ENCODE measurements at places on chromosomes 3 and 15.

- DNase-seq, result no peak
These were observed 53.6 kb downstream of the ABHD2 start for GRCh38 chr15:89141885-89142284.

DNA sequence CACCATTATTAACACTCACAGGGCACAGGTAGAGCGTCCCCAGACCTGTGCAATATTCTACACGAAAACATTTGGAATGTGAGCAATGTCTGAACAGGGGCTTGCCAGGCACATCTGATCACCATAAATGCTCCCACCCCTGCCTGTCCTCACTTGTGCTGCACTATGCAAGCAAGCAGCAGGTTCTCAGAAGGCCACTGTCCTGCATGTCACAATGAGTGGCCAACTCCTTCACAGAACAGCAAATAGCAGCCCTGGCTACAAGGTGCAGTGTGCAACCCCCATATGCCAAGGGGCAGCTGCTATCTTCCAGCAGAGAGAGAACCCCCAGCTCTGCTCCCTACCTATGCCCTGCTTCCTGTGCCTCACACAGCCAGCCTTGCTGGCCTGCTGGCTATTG lies 32.6 kb downstream of the SEC22C start:
- DNase-seq, result no peak

- peak; percentile 83 for DNase-seq
These were observed 124.1 kb upstream of the MME start for GRCh38 chr3:154955907-154956533.

DNA sequence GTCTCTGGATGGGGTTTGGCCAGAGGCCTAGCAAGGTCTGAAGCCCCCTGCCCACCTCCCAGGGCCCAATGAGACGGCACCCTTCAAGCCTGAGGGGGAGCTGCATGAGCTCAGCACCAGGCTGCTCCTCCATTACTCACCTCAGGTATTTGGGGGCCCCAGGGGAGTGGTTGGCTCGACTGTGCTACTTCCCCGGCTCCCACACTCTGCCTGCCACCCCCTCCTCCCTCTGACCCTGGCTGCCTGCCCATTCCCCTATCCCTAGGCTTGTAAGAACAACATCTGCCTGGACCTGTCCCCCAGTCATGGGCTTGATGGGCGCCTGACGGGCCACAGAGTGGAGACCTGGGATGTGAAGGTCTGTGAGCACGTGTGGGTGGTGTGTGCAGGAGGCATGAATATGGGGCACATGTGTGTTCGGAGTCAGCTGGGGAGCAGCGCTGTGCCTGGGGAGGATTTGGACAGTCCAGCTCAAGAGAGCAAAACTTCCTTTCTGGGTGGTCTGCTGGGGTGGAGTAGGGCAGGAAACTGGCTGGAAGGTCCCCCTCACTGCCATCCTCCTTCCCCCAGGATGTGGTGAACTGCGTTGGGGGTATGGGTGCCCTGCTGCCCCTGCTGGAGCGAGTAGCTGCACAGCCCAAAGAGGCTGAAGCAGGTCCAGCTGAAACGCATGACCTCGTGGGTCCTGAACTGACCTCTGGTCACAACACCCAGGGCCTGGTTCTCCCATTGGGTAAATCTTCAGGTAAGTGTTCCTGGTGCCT lies 17.4 kb downstream of the NBEAL2 start:
- DNase-seq, result no peak

DNA sequence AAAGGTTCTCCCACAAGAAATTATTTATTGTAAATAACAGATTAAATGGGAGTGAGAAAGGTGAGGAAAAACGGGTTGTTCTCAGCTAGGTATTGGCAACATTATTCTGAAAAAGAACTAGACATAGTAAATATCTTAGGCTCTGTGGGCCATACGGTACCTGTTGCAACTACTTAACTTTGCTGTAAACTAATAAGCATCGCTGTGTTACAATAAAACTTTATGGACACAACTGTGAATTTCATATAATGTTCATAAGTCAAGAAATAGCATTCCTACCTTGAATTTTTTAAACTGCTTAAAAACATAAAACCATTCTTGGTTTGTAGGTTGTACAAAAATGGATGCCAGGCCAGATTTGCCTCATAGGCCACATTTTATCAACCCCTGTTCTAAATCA lies 183.9 kb downstream of the TBC1D5 start:
- DNase-seq, result no peak

GRCh38 chr3:2872884-2873283 lies 237.3 kb downstream of the IL5RA start:
- DNase-seq, result no peak

- DNase-seq, result no peak
These were observed 3.0 kb downstream of the RPL32 start for GRCh38 chr3:12838179-12838965.

- DNase-seq, result no peak
These were observed 22.2 kb downstream of the UACA start for GRCh38 chr15:70741107-70741531.

DNA sequence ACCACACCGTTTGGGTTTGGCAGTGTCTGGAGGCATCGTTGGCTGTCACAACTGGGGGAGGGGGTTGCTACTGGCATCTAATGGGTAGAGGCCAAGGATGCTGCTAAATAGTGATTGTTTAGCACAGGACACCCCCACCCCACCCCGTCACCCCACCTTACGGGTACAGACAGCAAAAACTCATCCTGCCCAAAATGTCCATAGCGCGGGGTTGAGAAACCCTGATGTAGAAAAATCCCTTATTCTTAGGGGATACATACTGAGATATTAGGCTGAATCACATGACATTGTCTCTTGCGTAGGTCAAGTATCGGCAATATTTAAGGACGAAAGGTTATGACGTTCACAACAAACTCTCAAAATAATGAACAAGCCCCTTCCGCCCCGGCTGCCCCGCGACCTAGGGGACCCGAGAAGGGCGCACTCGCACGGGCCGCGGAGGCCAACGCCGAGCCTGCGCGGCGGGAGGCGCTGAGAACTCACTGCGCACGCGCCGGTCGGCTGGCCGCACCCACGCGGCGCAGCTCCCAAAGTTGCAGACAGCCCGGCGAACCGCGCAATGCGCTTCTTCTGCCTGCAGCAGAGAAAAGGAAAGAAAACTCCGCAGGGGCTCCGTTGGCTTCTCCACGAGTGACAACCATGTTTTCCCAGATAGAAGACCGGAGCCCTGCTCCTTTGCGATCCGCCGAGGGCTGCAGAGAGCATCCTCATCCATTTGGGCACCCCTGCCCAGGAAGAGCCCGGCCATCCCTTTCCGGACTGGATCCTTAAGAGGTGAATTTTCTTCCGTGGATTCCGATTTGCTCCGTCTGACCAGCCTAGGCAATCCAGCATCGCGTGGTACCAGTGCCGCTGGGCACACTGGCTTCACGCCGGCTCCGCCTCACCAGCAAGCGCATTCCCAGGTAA lies 136.8 kb upstream of the CCDC54 start:
- peak; percentile 46 for DNase-seq

- DNase-seq, result no peak
These were observed 11.8 kb downstream of the MYO1E start for GRCh38 chr15:59360896-59361295.

DNA sequence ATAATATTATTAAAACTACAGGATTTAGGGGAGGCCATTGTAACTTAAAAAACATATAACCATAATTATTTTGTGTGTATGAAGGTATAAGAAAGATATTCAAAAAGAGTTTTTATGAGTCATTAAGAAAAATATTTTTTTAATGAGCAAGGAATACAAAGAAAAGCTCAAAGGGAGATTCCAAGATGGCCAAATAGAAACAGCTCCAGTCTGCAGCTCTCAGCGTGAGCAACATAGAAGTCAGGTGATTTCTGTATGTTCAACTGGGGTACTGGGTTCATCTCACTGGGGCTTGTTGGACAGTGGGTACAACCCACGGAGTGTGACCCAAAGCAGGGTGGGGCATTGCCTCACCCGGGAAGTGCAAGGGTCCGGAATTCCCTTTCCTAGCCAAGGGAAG lies 336.1 kb downstream of the TBL1XR1 start:
- DNase-seq, result no peak

DNA sequence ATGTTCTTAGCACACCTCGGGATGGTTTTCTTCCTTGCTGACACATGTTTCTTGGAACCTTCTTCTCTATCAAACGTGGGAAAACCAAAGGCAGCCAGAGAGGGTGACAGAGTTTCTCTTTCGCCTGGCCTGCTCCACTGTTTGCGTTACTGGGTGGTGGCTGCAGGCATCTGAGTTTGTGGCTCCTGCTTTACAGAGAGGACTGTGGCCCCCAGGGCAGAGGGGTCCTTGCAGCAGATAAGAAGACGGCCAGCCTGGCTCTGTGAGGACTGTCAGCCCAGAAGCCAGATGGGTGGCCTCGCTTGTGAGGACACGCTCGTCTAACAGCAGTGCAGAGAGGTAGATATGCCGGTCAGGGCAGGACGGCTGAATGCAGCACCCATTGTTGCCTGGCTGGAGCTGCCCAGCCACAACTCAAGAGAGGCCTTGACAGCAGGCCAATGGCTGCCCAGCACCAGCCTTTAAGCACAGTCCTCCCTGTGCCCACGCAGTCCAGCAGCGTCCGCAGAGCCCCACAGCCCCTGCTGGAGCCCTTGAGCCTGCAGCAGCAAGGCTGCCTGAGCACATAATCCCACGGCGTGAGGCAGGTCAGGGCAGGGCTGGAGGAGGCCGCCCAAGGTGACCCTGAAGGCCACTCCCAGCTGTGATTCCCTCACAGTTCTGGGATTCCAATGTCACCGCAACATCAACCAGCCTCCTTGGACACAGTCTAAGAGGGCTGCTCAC lies 15.0 kb upstream of the SPTBN5 start:
- no peak for DNase-seq

GRCh38 chr3:155960060-155960459 lies 89.6 kb downstream of the GMPS start:
- no peak for DNase-seq

DNA sequence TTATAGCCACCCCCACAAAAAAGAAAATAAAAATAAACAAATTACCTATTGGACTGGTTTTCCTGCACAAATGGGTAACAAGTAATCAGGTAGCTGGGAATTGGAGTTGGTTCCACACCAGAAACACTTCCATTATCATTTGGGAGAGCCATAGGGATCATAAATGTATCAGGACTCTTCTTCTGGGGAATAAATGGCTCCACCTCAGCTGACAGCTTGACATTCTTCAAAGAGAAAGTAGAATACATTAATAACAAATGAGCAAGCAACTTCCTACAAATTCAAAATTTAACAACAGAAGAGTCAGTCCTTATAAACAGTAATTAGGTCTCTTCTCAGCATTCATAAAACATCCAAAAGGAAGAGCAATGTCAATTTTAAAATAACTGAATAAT lies 8.7 kb downstream of the SECISBP2L start:
- DNase-seq, result no peak

- no peak for DNase-seq
These were observed 3.5 kb upstream of the TGFBR2 start for GRCh38 chr3:30602946-30603345.

GRCh38 chr3:113638910-113639309 lies 57.5 kb downstream of the USF3 start:
- DNase-seq, result no peak

GRCh38 chr3:186869253-186870100 lies 27.0 kb downstream of the ADIPOQ start:
- DNase-seq, result no peak

DNA sequence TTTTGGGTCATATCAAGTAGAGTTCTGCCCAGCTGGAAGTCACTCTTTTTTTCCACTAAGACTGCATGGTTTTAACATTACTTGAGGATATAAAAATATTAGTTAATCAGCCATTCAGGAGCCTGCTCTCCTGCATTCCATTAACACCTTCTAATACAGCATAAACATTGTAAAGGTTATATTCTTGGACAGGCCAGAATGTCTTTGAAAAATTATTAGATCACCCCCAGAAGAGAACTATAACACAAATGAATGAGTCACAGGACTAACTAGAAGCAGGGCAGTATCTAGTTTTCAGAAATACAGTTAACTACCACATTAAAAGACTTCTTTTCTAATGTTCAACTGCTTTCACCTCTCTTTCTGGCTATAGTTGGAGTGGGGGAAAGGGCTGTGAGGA lies 80.9 kb downstream of the THBS1 start:
- DNase-seq, result no peak

DNA sequence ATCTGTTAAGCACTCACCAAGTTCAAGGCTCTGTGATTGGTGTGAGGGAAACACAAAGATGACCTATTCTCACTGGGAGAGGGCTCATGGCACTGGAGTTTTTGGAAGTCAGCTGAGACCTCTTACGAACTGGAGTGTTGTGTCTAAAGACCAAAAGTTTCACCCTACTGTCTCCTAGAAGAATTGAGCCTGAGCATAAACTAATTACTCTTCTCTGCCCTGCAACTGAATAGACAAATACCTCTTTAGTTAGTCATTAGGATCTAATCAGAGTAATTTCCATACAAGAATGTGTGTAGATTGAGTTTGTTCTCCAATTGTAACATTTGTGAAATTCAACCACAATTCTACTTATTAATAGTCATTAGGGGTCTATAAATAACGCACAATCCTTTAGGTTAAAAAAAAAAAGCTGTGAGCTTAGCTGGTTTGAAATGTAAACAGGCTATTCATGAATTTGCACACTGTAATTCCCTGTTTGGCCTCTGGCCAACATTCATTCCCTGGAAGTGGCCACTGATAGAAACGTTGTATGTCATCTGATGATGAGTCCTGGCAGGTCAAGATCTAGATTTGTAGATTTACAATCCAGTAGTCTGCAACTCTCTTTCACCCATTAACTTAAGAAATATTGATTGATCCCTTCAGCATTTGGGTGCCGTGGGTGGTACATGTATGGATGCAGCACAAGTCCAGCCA lies 76.8 kb upstream of the SOX14 start:
- DNase-seq, result peak; percentile 68

GRCh38 chr15:68343579-68344225 lies 66.2 kb downstream of the FEM1B start:
- no peak for DNase-seq

- no peak for DNase-seq
These were observed 301.8 kb upstream of the GADL1 start for GRCh38 chr3:31196261-31196660.

- no peak for DNase-seq
These were observed 150.9 kb upstream of the LINGO1 start for GRCh38 chr15:77783636-77784035.

GRCh38 chr3:184907681-184908649 lies 96.0 kb downstream of the VPS8 start:
- DNase-seq, result no peak

GRCh38 chr3:98540346-98540745 lies 8.6 kb downstream of the GPR15 start:
- DNase-seq, result no peak

DNA sequence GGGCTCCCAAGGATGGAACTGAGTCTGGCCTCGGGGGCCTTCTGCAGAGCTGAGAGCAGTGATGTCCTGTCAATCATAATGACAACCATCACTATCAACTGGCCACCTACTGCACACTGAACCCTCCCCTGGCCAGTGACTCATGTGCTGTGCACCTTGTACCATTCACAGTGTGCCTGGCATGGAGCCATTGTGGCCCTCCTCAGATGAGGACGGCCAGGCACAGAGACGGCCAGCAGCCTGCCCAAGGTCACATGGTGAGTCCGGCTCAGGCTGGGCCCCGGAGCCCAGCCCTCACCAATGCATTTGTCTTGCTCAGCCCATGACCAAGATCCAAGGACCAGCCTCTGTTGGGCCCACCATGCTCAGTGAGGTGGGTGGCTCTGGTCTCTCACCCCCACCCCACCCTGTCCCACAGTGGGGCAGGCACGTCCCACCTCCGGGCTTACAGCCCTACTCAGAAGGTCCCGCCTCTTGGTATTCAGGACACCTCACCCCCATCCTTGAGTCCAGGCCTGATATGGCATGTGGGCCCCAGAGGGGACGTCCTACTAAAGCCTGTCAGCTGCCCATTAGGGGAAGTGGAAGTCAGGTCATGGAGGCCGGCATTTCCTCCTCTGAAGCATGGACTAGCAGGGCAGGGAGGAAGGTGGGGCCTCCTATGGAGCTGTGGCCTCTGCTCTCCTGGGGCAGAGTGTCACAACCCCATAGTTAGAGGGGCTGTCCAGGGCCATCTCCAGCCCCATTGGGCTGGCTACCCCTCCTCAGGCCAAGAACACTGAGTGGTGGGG lies 35.9 kb upstream of the TMEM115 start:
- no peak for DNase-seq

All from NCI-H1105 (cell line).